ENCODE measurements at places on chromosomes 1 and 21. TPM values are rescaled to one million over a fixed set of nuclear protein-coding genes. Genes with fewer than 3 reads are reported as not detected.

GRCh38 chr1:37691497-37692077, 729 bp upstream of the CDCA8 start:
- peak; percentile 61 for DNase-seq

DNA sequence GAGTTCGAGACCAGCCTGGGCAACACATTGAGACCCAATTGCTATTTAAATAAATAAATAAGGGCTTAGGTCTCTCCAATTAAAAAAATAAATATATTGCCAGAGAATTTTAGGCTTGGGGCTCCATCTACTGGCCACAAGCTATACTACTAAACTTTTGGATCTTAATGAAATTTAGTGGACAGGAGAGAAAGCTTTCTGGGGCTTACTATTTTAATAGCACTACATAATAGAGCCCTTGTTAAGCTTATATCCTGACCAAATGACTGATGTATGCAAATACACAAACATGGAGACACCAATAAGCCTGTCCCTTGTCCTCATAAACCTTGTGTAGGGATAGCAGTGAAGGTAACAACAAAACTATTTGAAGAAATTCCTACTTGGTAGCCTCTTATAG, 18.4 kb downstream of the CCT3 start:
- peak; percentile 38 for DNase-seq

DNA sequence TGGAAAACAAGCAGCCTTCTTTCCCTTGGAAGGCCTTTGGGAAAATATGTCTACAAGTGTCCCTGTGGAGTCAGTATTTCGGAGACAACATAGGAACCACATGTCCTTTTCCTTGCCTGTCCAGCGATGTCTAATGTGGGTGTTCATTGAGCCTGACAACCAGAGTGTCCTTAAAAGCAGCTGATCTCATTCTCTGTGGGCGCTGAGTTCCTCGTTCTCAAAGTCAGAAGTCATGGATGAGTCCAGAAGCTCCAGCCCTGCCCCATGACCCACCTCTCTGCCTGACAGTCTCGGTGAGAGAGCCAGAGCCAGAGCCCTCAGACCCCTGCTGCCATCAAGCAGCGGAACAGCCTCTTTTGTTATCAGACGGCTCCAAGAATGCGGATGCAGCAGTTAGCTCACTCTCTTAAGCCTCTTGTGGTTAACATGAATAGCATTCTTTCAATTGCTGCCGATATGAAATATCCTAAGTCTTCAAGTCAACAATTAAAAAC, 329.2 kb downstream of the TGFB2 start:
- no peak for DNase-seq

DNA sequence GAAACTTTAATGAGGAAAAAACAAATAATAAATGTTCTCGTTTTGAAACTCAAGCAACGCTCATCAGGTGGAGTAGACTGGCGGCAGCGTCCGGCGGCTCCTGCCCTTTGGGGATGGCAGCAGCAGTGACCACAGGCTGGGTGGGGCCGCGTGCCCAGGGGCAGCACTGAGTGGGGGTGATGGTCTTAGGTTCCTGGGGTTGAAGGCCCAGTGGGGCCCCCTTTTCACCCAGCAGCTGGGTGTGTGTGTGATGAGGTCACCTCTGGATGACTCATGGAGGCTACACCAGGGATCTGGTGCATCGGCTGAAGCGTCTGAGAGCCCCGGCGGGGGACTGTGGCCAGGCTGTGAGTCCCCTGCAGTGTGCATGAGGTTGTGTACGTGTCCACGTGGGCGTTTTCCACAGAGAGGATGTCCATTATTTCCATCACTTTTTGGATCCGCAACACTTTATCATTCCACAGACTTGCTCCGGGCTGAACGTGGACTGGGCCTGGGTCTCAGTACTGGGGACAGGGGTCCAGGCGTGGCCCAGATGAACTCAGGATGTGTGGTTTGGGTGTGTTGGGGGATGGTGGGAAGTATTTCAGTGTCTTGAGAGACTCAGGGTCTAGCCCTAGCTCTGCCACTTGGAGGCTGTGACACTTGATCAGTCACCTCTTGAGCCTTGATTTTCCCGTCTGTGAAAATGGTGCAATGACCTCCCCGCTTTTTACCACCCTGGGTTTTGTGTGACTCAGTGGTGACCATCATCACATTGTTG, 25.6 kb downstream of the LDLRAP1 start:
- peak; percentile 52 for DNase-seq

- DNase-seq, result no peak
These were observed 436.5 kb upstream of the DAB1 start for GRCh38 chr1:57860325-57860724.

- DNase-seq, result no peak
These were observed 14.1 kb upstream of the TRAPPC10 start for GRCh38 chr21:43997766-43998742.

DNA sequence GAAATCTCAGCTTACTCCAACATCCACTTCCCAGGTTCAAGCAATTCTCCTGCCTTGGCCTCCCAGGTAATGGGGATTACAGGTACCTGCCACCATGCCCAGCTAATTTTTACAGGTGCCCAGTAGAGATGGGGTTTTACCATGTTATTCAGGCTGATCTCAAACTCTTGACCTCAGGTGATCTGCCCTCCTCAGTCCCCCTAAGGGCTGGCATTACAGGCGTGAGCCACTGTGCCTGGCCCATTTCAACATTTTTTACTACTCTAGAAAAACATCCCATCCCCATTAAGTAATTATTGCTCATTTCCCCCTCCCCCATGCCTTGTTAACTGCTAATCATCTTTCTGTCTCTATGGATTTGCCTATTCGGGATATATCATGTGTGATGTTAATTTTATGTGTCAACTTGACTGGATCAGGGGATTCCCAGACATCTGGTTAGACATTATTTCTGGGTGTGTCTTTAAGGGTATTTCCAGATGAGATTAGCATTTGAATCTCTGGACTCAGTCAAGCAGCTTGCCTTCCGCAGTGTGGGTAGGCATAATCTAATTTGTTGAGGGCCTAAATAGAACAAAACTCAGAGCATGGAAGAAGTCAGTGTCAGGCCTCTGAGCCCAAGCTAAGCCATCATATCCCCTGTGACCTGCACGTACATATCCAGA, 33.0 kb upstream of the ZBTB8B start:
- DNase-seq, result no peak

- no peak for DNase-seq
These were observed 25.1 kb downstream of the BCAR3 start for GRCh38 chr1:93656491-93656890.

DNA sequence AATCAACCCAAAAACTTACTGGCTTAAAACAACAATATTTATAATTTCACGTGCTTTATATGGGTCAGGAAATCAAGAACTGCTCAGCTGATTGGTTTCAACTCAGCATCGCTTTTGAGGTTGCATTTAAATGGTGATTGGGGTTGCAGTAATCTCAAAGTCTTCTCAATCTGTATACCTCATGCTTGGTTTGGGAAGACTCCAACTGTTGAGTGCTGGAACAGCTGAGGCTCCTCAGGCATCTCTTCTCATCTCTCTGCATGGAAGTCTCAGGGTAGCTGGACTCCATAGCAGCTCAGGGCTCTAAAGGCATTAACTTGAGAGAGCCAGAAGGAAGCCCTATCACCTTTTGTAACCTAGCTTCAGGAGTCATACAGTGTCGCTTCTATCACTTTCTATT, 35.1 kb downstream of the AK5 start:
- DNase-seq, result no peak

GRCh38 chr1:220296981-220297380, 24.7 kb upstream of the RAB3GAP2 start:
- DNase-seq, result no peak

DNA sequence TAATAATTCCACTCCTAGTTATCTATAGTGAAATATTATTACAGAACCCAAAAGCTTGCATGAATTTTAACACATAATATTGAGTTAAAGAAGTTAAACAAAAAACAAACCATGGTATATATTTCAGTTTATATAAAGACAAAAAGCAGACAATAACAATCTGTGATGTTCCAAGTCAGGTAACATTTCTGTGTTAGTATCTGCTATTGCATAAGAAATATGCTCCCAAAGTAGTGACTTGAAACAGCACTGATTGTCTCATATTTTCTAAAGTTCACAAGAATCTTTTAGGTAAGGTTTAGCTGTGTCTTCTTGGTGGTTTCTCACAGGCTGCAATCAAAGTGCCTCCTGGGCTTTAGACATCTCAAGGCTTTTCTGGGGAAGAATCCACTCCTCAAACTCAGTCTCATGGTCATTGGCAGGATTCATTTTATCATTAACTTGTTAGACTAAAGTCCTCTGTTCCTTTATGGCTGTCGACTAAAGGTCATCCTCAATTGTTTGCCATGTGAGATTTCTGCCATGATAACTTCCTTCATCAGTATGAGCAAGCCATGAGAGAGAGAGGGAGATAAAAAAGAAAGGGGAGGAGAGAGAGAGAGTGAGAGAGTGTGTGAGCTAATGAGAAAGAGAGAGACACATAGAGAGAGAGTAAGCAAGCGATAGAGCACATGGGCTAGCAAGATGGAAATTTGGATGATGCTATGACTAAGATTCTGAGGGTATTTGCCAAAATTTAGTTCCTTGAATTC, 19.9 kb downstream of the GBP1 start:
- DNase-seq, result no peak

DNA sequence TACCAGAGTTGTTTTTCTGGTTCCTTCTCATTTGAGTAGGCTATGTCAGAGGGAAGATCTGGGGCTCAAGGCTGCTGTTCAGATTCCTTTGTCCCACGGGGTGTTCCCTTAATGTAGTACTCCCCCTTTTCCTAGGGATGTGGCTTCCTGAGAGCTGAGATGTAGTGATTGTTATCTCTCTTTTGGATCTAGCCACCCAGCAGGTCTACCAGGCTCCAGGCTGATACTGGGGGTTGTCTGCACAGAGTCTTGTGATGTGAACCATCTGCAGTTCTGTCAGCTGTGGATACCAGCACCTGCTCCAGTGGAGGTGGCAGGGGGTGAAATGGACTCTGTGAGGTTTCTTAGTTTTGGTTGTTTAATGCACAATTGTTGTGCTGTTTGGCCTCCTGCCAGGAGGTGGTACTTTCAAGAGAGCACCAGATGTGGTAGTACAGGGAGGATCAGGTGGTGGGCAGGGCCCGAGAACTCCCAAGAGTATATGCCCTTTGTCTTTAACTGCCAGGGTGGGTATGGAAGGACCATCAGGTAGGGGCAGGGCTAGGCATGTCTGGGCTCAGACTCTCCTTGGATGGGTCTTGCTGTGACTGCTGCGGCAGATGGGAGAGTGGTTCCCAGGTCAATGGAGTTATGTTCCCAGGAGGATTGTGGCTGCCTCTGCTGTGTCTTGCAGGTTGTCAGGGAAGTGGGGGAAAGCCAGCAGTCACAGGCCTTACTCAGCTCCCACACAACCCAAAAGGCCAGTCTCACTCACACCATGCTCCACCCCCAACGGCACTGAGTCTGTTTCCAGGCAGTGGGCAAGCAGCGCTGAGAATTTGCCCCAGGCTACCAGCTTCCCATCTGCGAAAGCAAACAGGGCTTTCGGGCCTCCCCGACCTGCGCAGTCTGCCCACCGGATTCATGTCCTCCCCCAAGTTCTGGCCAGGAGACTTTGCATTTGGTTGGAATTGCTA, 64.2 kb downstream of the SERINC2 start:
- no peak for DNase-seq

DNA sequence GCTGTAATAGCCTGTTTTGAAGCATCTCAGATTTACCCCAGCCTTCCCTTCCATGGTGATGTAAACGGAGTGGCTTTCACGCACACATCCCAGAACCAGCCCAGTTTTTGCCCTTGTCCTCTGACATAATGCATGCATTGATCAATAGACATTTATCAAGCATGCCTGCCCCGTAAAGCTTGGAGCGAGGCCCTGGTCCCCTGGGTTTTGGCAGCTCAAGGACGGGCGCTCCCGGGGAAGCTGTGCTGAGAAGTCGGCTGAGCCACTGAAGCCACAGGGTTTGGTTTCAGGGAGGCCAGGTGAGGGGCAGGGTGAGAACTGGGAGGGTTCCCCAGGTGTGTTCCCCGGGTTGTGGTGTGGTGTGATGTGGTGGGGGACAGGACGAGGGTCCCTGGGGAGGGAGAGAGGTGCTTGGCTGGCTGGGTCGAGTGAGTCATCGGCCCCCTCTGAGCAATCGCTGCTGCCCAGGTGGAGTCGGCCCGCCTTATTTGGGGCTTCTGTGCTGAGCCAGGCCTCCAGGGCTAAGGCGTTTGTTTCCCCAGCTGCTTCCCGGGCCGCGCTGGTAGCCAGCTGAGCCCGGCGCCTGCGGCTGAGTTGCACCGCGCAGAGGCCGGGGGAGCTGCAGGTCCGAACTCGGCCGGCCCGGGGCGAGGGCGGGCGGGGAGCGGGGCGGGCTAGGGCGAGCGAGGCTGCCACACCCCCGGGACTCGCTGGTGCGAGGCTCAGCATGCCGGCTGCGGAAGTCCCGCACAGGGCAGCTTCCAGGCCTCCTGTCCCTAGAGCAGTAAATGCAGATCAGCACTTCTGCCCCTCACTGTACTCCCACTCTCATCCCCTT, 23.6 kb downstream of the ATP2B4 start:
- DNase-seq, result peak; percentile 81

GRCh38 chr1:116476321-116476720, 94.5 kb downstream of the CD58 start:
- DNase-seq, result no peak

DNA sequence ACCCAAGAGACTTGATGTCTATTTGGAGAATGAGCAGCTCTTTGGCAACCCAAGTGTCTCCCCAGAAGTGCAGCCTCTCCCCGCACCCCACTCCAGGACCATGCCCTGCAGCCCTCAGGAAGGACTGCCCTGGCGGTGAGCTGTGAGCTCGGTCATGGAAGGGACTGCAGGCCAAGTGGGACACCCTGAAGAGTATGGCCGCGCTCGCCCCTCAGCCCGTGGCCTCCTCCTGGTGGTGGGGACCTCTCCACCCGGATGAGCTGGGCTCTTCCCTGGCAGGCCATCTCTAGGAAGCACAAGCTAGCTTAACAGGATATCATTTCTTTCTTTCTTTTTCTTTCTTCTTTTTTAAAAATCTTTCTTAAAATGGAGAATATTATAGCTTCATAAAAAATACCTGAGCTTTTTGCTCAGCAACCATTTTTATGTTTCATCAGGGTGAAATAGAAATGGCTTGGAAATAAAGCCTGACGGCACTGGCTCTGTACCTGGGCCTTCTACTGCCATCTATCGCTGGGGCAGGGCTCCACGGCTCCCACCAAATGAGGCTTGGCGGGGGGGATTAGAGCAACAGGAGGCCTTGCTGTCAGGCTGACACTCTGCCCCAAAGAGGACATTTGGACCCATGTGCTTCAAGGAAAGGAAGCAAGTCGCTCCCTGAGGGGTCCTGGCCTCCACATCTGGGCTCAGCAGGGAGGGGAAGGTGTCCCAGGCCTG, 296.2 kb upstream of the VAMP3 start:
- DNase-seq, result no peak

Gene CLCNKB
- not detected for total RNA-seq

Gene GUCA2B
- total RNA-seq, result not detected

Gene SYNC
- not detected for total RNA-seq

Gene PTPN22
- 52.6 TPM for total RNA-seq

Gene OLFM3
- total RNA-seq, result not detected

Gene FNDC7
- total RNA-seq, result not detected

Gene BCAR3
- 0.54 TPM for total RNA-seq

Gene PTGFR
- total RNA-seq, result not detected

Gene EPHA2
- total RNA-seq, result 0.19 TPM

Gene HTR1D
- not detected for total RNA-seq

Gene GREM2
- 0.07 TPM for total RNA-seq

Gene ZNF362
- 11.7 TPM for total RNA-seq

Gene FALEC
- total RNA-seq, result not detected

Gene CCDC27
- not detected for total RNA-seq

Gene BARHL2
- not detected for total RNA-seq

Gene SPATA17
- 0.14 TPM for total RNA-seq

Gene KISS1
- not detected for total RNA-seq
